ENCODE measurements at places on chromosomes 16 and 17.

DNA sequence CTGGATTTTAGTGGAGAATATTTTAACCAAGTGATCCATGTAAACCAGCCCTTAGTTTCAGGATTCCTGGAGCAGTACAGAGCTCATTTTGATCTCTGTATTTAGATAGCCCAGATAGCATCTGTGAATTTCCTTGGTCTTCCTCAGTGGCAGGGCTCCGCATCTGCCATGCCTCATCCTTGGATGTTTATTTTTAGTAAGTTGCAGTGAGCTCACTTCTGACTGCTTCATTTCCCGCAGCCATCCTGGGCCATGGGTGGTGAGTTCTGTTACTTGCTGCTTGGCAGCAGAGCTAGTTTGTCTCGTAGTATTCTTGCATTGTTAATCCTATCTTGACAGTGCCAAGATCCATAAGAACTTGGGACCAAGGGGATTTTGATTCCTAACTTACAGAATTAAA lies 33.7 kb downstream of the IST1 start:
- DNase-seq: no peak

- no peak for DNase-seq
Measured at GRCh38 chr16:75679366-75679765, 2.6 kb upstream of the CPHXL2 start.

DNA sequence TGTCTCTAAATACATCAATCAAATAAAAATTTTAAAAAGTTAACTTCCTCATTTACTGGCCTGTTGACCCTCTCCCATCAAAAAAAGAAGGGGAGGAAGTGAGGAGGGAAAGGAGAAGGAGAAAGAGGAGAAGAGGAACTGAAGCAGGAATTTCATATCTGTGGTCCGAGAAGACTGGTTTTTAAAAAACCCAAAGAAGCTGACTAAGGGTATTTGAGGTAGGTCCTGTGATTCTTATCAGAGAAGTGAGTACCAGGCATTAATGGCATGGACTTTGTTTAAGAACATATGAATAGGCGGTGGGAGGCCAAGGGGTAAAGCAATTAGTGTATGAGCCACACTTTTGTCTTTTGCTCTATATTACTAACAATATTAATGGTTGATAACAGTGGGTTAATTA lies 2.0 kb downstream of the SLC46A1 start:
- DNase-seq: no peak

- no peak for DNase-seq
Measured at GRCh38 chr16:57970970-57971369, at the start of gene CNGB1. Gene CNGB1 (minus strand): TSS chr16:57971128. CDS start chr16:57967286, 3,842 bp downstream.

- no peak for DNase-seq
Measured at GRCh38 chr16:86095906-86096485, 197.0 kb downstream of the IRF8 start.

- no peak for DNase-seq
Measured at GRCh38 chr17:50149091-50149416, 1.4 kb downstream of the PPP1R9B start.

DNA sequence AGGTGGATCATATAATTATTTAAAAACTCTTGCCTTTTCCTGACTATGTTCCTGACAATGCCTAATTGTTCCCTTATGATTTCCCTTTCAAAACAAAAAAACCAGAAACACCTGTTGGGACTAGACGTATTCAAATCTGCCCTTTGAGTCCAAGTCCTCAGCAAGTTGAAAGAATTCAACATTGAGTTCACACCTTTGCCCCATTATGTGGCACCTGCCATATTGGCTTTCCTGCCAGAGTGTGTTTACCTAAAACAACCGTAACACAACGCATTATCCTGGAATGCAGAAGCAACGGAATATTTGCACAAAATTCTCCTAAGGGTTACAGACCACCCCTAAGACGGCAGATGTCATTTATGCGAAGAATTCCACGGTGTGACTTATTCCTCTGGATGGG lies 105.9 kb downstream of the ZFHX3 start:
- DNase-seq: no peak

- no peak for DNase-seq
Measured at GRCh38 chr17:66392783-66393437, 90.5 kb downstream of the PRKCA start.

DNA sequence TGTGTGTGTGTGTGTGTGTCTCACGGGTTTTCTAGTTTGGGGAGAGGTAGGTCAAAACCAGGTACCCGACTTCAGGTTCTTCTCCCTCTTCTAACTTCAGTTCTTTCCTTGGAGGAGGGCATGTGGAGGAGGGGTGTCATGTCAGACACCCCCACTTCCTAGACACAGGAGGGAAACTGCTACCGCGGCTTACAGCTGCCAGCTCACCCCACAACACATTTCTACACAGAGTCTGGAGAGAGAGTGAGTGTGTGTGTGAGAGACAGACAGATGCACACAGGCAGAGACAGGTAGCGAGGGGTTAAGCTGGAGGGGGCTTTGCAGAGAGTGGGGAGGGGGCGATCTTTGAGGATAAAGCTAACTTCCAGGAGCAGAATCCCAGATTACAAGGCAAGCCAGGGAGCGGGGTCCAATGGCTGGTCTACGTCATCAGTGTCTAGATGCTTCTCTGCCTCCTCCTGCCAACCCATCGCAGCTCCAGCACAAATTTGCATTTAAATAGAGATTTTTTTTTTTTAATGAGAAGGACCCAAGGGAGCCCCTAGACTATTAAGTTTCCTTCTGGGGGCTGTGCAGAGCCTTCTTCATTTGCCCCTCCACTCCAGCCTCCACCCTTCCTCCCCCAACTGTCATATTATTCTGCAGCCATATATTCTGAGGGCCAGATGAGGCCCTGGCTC lies 48.9 kb downstream of the MRM1 start:
- no peak for DNase-seq

GRCh38 chr16:58086381-58087208 lies 42.6 kb downstream of the CFAP20 start:
- no peak for DNase-seq

- DNase-seq: no peak
Measured at GRCh38 chr16:58219432-58219831, 21.5 kb upstream of the CSNK2A2 start.

DNA sequence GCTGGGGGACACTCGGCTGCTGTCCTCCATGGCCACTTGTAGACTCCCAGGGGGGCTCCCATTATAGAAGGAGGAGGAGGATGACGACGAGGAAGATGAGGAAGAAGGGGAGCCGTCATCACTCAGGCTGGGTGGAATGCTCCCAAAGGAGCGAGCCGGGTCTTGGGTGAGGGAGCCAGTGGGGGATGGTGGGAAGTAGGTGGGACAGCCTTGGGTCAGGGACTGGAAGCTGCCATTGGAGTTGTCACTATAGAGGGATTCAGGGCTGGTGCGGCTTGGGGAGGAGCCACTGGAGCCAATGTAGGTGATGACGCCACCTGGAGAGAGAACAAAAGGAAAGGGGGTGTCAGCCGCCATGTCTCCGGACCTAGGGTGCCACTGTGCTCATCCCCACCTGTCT lies 3.3 kb downstream of the NR1D1 start:
- DNase-seq: no peak

DNA sequence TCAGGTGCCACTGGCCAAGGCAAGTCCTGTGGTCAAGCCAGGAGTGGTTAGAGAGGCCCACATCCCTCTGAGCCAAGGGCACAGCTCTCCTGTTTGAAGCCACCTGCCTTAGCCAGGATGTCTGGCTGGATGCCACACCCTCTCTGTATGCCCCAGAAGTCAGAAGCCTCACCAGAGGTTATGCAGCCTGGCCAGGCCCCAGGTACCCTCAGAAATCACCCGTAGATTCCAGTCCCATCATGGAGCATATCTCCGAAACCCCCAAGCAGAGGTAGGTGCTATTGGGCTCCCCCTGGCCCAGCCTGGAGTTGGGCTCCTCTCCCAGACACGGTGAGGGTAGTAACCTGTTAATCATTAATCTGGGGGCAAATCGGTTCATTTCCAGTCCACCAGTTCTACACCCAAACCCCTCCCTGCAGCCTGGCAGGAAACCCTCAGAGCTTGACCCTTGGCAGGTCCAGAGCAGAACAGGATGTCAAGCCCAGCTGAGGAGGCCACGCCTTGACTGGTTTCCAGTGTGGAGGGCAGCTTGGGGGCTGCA lies 60.6 kb upstream of the TMEM97 start:
- no peak for DNase-seq

DNA sequence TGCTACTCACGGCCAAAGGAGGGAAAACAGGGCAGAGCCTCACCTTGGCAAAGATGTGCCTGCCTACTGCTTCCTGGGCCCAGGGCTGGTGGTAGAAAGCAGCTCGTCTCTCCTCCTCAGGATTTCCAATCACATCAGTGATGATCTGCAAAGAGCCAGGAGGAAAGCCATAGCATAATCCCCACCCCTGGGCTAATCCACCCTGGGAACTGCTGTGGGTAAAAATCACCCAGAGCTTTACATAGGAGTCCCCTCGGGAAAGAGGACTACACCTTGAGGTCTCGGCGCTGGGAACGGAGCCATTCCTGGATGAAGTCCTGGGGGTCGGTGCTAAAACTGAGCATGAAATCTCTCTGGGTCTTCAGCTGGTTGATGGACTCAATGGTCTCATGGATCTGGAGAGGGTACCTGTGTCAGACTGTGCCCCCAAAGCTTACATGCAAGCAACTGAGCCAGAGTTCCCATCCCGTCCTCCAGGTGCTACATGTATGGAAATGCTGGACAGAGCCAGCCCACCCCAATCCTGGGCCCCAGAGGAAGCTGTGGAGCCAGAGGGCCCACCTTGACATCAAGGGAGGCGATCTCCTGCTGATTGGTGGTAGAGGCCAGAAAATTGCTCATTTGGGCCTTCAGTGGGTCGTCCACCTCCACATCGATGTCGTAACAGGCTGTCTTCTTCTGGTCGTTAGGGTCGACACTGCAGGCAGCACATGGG lies 5.7 kb upstream of the FTSJ3 start:
- DNase-seq: no peak

DNA sequence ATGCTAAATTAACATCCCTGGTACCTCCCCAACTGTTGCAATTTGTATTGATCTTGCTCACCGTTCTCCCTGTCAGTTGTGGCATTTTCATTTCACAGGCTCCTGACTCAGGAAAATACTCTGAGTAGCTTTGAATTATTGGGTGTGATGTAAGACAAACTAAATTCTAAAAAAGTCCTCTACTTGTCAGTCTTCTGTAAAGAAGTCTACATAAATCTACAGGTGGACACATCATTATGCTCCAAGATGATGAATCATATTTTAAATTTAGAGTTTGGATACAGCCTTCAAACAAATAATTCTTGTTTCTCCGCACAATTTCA lies 47.2 kb downstream of the MARCHF10 start:
- peak; percentile 4 for DNase-seq

DNA sequence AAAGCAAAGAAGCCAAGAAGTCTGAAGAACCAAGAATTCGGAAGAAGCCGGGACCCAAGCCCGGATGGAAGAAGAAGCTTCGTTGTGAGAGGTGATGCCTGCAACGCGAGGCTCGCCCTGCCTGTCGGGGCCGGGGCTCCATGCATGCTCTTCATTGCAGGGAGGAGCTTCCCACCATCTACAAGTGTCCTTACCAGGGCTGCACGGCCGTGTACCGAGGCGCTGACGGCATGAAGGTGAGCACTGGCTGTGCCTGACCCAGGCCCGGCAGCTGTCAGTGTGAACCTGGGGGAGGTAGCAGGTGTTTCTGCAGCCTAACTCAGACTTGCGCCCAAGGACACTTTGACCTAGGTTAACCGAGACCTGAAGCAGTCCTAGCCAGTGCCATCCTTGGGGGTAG lies 12.0 kb downstream of the ZNF276 start:
- DNase-seq: no peak

GRCh38 chr16:19909750-19910322 lies 25.2 kb upstream of the GPRC5B start:
- no peak for DNase-seq

GRCh38 chr16:55133654-55134053 lies 190.3 kb upstream of the IRX6 start:
- no peak for DNase-seq

DNA sequence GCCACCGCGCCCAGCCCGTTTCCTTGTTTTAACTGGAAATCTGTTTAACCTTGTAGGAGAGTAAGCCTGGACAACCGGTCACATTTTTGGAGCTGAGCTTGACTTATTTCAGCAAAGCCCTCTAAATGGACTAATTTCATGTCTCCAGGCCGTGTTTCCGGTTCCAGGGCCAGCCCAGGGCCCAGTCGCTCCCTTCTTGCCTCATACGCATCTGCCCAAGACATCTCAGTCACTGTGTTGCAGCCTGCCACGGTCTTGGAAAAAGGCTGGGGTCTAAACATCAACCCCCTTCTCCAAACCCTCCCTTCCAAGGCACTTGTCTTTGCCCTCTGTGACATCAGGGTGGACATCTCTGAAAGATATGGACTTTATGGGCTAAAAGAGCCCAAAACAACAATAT lies 18.9 kb downstream of the PLEKHG4 start:
- DNase-seq: no peak

- DNase-seq: no peak
Measured at GRCh38 chr17:15946611-15947120, 1.7 kb downstream of the ADORA2B start.

GRCh38 chr16:70160821-70161220 lies 12.8 kb upstream of the CLEC18C start:
- DNase-seq: peak; percentile 36

DNA sequence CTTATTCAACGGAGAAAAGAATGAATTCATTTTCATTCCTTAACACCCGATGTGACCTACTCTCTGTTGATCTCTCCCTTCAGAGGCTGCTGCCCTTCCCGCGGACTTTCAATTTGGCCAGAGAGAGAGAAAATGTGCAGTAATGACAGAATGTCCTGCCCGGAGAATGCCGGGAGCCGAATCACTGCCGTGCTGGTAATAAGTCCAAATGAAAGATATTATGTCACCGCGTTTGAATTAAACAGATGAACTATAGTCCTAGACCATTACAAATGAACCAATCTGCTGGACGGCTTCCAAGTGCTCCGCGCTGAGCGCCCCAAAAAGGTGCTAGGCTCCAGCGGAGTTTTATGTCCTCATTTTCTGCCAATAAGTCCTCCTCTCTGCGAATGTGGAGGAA lies 14.7 kb upstream of the C16orf82 start:
- no peak for DNase-seq
